Putamen (tissue), 1 donor: ENCODE measurements at places on chromosomes 11 and 22.

DNA sequence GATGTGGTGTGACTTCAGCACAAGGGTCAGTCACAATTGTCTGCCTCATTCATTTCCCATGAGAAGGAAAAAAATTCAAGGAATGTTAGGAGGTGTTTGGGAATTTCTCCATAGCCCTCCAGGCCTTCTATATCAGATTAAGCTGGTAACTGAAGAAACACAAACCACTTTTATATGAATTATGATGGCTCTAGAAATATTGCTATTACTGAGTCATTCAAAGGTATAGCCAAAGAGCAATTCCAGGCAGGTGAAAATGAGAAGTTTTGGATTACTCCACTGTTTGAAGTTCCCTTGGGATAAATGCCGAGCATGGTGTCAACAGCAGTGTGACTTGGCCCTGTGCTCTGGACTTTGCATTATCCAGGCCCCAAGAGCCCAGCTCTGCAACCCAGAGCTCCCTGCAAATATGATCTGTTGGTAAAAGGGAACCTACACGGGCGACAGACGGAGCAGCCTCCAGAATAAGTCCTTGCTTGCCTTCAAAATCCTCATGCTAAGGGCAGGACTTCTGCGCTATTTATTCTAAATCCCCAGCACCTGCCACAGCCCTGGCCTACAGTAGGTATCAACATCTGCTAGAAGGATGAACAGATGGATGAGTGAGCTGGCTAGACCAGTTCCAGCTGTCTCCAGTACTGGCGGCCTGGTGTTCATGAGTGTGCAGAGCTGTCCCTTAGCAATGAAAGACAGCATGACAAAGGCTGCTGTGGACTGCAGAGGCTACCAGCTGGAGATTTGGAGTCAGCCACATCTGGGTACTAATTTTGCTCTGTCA lies 67.5 kb upstream of the ZBED5 start:
- DNase-seq = no peak

DNA sequence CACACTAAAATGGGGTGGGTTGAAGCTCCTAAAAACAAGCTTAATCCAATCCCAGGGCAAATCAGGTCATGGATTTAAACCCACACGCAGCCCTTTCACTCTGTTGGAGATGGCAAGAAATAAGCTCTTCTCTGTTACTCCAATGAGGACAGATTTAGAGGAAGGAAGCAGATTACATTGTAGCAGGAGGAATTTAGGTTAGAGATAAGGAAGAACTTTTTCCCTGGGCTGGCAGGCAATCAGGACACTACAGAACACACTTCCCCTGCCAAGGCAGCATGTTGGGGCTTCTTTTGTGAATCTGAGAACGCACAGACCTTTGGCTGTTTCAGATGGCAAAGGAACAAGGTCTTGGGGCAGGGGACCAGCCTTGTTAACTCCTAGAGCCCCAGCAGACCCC lies 46.2 kb downstream of the C11orf58 start:
- DNase-seq = no peak

GRCh38 chr11:36363361-36364268 lies 67.5 kb downstream of the PRR5L start:
- DNase-seq = no peak

GRCh38 chr11:119795231-119795630 lies 66.2 kb upstream of the NECTIN1 start:
- DNase-seq = no peak

DNA sequence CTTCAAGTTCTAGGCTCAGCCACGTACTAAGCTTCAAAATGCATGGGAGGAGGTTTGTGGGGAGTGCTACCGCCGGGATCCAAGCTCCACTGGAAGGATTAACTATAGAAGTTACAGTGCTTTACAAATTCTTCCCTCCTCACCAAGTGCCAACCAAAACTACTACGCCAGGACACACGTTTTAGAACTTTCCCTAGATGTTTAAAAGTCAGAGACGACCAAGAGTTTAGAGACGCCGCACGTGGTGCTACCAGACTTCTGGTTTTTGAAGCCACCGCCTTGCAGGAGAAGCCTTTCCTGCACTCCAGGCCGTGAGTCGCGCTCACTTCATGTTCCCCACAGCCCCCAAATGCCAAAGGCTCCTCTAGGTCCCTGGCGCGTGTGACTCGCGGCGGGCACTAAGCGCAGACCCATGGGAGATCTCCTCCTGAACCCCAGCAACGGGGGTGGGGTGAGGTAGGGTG lies 734 bp downstream of the SNU13 start:
- no peak for DNase-seq

- DNase-seq = no peak
Observed at GRCh38 chr11:68727783-68728182, 23.5 kb downstream of the TESMIN start.

- DNase-seq = peak; percentile 81
Observed at GRCh38 chr11:127000291-127000968, at the start of gene KIRREL3. Gene KIRREL3 (minus strand): TSS chr11:127000770.

- DNase-seq = no peak
Observed at GRCh38 chr11:119902656-119903231, 173.7 kb upstream of the NECTIN1 start.

GRCh38 chr11:108034034-108034433 lies 25.3 kb downstream of the CUL5 start:
- no peak for DNase-seq

DNA sequence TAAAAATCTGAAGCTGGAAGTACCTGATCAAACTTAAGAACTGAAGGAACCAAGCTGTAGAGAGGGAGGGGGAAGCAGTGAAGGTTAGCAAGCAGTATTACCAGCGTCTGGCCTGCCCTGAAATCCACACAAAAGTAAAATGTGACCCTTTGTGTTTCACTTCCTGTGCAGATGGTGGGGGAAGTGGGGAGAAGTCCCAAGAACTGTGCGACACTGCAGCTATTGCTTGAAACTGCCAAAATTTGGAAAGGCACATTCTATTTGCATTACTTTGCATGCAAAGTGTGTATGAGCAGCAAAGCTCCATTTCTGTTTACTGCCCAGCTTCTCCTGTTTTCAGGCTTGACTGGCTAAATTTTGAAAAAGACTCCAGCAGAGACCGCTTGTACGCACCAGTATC lies 72.1 kb upstream of the BMAL1 start:
- DNase-seq = no peak

DNA sequence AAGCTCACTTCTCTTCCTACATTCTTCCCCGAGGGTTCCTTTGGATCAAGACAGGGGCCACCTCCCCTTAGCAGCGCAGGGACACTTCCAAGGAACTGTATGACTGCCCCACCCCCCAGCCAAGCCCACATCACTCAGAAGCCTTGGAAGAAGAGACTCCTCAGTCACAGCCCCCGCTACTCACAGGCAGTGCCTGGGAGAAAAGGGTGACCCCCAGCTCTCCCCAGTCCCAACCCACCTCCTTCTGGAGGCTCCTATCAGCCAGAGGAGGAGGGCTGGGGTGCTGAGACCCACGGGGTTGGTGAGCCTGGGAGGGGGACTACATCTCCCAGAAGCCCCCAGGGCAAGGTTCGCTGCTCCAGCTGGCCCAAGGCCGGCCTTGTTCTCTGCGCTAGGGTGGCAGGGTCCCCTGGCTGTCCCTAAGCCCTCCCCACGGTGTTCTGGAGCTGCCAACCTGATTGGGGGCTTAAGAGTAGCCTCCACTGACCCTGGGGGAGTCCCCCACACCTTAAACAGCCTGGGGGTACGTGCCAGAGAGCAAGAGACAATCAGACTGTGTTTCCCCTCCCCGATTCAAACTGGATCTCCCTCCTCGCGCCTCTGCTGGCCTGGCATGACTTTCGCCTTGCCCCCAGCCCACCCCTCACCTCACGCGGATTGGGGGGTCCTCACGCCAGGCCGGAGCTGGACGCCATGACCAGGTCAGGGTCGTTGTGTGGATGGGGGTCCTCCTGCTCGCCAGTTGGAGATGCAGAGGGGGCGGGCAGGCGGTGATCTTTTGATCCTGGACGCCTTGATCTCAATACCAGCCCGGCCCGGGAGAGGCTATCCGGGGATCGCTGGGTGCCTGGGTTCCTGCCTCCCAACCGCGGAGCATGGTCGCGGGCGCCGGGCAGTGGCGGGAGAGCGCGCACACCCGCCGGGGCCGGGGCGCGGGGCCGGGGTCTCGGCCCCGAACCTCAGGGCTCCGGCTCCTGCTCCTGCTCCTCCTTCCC lies 838 bp downstream of the BCL9L start:
- DNase-seq = no peak

GRCh38 chr11:20631519-20632168 lies 32.2 kb downstream of the SLC6A5 start:
- no peak for DNase-seq

GRCh38 chr11:70029115-70029860 lies 48.8 kb upstream of the ANO1 start:
- no peak for DNase-seq

DNA sequence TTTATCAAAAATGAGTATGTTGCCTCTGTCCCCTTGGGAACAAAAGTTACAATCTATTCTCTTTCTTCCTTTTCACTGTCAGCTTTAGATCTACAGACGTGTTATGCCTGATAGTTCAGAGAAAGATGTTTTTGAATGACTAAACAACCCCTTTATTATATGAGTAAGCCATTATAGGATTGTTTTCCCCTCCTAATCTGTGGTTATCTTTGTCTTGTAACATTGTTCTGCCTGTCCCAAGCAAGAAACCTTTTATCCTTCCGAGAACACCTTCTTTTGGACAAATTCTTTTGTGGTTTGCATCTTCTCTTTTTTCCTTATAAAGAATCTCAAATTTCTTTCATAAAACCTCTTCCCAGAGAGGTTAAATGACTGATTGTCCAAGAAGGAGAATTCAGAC lies 208.4 kb downstream of the DDX10 start:
- DNase-seq = no peak

DNA sequence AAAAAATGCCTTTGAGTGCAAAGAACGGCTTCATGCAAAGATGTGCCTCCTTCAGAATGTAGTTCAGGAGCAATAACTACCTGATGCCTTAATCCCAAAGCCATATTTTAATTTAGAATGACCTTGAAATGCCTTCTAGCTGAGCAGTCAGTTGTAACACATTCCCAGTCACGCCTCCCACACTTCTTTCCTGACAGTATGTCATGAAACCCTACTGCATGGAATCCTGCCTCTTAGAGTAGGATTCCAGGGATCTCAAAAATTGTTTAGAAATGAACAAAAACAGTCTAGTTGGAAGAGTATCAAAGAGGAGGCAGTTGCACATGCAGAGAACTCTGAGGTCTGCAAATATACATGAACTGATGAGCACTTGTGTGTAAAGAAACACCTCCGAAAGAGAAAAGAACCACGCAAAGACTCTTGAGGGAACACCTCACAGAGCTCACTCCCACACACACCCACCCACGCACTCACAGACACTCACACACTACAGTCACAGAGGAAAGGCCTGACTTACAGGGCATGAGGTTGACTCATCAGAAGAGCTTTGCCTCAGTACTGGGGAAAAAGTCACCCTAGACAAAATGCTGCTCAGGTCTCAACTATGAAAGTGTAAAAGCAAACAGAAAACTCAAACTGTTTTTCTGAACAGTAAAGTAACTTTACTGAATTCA lies 77.4 kb downstream of the GGTLC2 start:
- DNase-seq = peak; percentile 78

DNA sequence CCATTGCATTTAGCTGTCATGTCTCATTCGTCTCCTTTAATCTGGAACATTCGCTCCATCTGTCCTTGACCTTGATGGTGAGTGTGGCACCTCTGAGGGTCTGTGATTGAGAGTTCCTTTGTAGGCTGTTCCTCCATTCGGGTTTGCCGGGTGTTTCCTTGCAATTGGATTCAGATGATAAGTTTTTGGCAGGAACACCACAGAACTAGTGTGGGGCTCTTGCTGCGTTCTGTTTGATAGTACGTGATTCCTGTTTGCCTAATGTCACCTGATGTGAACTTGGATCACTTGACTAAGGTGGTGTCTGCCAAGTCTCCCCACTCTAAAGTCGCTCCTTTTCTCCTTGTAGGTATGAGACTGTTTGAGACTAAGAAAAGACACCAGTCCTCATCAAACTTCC lies 109.7 kb upstream of the TMEM45B start:
- DNase-seq = no peak

GRCh38 chr11:59641156-59641555 lies 25.6 kb upstream of the OSBP start:
- DNase-seq = no peak

DNA sequence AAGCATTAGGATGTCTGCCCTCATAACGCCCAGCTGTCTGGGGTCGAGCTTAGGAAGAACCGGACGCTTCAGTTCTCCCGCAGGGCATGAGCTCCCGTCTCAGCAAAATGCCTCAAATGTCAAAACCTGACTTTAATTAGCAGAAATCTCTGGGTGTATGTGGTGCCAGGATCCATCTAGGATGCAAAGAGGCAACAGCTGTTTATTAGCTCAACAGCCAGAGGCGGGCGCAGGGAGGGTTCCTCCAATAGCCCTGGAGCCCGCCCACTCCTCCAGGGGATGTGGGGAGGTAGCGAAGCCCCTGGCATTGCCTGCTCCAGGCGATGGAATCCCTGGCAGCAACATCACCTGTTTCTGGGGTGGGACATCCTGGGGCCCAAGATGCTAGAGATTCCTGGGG lies 39.4 kb upstream of the RTL6 start:
- no peak for DNase-seq

DNA sequence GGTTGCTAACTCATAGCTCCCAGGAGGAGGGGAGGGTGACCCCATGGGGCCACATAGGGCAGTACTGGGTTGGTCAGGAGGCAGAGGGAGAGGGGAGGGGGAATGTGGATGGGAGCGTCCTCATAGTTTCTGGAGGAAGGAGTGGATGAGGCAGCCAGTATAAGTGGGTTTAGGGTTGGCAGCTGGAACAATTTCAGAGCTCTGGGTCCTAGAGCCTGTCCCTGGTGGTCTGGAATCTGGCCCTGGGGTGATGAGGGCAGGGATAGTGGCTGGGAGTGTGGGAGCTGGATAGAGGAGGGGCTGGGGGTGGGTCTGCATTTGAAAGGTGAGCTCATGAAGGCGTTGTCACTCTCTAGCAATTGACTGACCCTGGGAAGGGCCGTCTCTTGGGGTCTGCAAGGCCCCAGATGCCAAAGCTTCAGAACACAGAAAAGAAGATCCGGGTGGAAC lies 5.3 kb upstream of the MRGPRG start:
- no peak for DNase-seq

DNA sequence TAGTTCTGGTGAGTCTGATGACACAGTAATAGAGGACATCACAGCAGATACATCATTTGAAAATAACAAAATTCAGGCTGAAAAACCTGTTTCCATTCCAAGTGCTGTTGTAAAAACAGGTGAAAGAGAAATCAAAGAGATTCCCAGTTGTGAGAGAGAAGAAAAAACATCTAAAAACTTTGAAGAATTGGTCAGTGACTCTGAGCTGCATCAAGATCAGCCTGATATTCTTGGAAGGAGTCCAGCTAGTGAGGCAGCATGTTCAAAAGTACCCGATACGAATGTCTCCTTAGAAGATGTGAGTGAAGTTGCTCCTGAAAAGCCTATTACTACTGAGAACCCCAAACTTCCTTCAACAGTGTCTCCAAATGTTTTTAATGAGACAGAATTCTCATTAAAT lies 38.7 kb downstream of the RTN3 start:
- DNase-seq = no peak
